AG04449 (cell line): ENCODE measurements at places on chromosomes 1 and 21.

DNA sequence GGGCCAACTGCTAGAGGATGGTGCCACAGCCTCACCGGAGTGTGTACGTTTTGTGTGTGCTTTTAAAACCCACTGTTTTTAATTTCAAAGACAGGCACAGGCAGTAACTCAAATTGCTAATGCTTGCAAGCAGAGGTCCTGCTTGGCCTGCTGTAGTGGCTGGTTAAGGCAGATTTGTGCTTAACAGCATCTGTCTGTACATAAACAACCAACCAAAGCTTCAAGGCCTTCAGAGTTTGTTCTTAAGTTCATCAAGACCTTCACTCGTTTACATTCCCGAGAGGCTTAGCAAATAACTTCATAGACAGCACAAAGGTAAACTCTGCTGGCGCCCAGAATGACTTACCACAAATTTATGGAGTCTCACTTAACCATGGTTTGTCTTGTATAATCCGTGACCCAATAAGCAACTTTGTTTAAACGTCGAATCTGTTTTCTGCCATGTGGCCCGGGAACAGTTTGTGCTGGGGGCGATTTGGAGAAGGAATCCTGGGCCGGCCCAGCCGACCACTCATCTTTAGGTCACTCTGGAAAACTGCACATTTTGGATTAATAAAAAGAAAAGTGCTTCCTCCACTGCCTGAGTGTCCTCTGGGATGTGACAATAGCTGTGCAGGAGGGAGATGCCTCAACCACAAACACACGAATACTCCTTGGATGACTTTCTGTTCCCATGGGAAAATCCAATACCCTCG is 58.1 kb downstream of the CAPZB start:
- no peak for DNase-seq

GRCh38 chr1:110210604-110211495 is 736 bp downstream of the KCNC4 start:
- DNase-seq = no peak

GRCh38 chr1:54310439-54311328 is 95.5 kb downstream of the SSBP3 start:
- DNase-seq = no peak

GRCh38 chr21:16455526-16455925 is 725.7 kb downstream of the USP25 start:
- no peak for DNase-seq

GRCh38 chr1:248045209-248045608 is 1.4 kb upstream of the OR2L3 start:
- DNase-seq = no peak

GRCh38 chr1:50268049-50268448 is 155.2 kb downstream of the DMRTA2 start:
- no peak for DNase-seq

- DNase-seq = no peak
These were observed 127.5 kb upstream of the C1orf174 start for GRCh38 chr1:4027492-4028138.

DNA sequence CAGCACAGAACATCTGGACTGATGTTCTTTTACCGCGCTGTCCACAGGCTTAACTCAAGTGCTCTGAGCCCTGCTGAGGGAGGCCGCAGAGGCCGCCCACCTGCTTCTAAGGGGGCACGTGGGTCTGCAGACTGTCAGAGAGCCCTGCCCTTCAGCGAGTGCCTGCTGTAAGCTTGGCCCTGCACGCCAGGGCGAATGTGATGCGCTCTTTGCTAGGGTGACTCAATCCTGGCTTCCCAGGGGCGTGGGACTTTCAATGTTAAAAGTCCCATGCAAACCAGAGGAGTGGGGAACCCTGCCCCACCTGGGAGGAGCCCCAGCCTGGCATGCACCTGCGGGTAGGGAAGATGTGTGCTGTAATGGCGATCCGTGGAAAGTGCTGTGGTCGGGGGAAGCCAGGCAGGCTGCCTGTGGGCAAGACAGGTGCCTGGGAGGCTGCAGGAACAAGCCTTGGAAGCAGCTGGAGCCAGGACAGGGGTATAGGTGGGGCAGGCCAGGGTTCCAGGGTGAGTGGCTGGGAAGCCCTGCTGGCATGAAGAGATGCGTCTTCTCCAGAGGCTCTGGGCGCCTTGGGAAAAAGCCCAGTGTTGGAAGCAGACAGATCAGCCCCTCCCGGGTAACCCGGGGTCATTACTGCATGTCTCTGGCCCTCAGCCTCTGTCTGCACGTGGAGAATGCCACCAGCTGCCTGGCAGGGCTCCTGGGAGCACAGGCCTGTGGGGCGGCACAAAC is 594 bp upstream of the PANK4 start:
- no peak for DNase-seq

GRCh38 chr1:169360415-169360814 is 7.2 kb downstream of the NME7 start:
- no peak for DNase-seq

DNA sequence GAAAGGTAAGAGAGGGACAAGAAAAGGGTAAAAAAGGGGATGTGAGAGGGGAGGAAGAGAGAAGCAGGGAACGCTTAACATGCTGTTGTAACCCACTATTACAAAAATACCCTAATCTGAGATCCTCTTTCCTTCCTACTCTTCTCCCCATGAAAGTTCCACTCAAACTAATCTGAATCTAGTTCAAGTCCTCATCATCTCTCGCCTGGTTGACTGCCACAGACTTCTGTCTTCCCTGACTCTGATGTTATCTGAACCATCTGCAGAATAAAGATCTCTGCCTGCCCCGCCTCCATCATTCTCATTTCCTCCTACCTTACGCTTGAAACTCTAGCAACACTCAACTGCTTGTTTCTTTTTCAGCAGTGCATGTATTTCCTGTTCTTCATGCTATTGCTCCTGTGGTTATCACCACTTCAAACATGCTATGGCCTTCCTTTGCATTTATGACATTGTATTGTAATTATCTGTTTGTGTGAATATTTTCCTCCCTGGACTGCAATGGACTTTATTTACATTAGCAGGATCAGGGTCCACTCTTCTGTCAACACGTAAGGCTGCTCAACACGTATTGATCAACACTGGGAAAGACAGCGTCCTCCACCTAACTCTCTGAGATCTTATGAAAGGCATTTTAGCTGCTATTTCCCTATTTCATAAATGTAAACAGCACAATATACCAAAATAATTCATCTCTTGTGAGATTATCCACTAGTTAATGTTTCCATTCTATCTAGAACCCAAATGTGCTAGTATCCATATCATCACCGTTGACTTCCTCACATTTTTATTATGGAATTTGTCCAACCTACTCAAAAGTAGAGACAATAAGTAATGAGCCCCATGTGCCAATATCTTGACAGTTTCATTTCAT is 215.5 kb upstream of the USP25 start:
- no peak for DNase-seq

- no peak for DNase-seq
These were observed 123.4 kb downstream of the SIK1 start for GRCh38 chr21:43303275-43304178.

DNA sequence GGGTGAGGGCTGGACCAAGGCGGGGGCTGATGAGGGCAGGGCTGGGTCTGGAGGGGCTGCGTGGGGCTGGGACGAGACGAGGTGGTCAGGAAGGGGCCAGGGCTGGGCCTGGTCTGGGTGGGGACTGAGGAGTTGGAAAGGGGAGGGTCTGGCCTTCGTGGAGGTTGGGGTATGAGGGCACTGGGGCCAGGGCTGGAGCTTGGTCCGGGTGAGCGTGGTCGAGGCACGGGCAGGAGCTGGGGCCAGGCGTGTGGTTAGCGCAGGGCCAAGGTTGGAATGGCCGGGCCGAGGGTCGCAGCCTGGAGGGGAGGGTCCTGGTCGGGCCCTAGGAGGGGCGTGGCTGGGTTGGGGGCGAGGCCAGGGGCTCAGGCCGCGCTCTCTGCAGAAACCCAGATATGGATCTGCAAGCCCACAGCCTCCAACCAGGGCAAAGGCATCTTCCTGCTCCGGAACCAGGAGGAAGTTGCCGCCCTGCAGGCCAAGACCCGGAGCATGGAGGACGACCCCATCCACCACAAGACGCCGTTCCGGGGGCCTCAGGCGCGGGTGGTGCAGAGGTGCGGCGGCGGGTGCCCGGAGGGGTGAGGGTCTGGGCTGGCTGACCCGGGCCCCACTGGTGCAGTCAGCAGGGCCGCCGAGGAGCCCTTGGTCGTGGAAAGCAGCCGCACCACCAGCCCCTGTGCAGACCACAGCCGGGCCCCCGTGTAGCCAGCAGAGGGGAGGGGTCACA is 9.0 kb downstream of the TTLL10 start:
- DNase-seq = no peak

GRCh38 chr1:192707978-192708547 is 72.1 kb downstream of the RGS13 start:
- DNase-seq = no peak

DNA sequence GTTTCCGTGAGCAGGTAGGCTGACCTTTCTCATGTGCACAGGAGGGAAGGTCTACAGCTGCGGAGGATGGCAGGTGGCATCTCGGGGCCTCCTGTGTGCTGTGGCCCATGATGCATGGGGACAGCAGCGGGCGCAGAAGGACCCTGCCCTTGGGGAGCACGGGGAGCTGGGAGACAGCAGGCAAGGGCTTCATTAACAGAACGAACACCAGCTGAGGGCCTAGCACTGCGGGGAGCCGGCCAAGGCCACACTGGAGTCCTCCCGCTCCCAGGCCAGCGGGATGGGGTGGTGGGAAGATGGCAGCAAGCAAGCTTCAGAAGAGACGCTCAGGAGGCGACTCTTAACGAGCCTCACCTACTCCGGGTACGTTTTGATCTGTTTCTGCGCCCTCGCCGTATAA is 66.6 kb downstream of the SCCPDH start:
- DNase-seq = no peak

GRCh38 chr21:33249331-33250002 is 16.7 kb upstream of the IL10RB start:
- no peak for DNase-seq

GRCh38 chr1:199667089-199667488 is 360.4 kb upstream of the NR5A2 start:
- DNase-seq = no peak

DNA sequence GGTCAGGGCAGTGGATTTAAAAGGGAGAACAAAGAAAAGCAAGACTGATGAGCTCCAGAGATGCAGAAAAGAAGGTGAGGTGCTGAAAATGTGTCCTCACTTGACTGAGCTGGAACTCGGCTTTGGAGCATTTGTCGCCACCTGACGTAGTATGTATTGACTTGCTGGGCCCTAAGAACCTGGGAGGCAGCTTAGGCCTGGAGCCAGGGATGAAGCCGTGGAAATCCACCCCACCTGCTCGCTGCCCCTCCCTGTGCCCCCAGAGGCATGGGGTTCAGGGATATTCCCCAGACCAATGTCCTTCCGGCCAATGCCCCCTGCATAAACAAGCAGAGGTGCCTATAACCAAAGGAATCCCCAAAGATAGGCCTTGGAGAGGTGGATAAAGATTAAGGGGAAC is 14.3 kb downstream of the MRAP start:
- no peak for DNase-seq

GRCh38 chr1:36420409-36420808 is 22.7 kb upstream of the LSM10 start:
- DNase-seq = no peak

- DNase-seq = no peak
These were observed 40.3 kb downstream of the GPATCH2 start for GRCh38 chr1:217590598-217590997.

DNA sequence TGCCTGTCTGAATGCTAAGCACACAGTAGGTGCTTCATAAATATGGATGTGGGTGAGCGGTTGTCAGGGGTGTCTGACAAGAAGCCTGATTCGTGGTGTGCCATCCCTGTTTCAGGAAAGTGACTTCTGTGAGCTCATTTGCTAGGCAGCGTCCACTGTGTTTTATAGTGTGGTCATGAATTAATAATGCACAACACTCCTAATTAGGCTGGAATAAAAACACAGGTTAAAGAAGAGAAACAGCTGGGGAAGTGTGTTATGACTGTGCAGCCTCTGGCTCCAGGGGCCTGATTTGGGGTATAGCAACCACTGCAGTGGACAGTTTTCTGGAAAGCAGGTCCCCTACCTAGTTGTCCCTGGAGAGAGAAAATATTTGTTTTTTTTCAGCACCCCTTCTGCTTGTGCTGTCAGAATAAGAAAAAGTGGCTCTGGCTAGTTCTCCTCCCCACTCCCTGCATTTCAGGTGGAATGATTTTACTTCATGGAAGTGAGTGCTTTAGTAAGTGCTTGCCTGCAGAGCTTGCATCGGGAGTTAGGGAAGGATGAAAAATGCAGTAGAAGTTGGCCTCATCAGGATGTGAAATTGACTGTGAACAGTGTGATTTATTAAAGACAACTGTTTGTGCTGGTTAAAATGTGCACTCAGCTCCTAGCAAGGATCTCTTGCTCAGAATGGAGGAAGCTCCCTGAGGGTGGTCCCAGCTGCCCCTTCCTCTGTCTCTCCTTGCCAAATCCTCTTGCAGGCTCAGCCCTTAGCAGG is 333.8 kb downstream of the HHAT start:
- no peak for DNase-seq

DNA sequence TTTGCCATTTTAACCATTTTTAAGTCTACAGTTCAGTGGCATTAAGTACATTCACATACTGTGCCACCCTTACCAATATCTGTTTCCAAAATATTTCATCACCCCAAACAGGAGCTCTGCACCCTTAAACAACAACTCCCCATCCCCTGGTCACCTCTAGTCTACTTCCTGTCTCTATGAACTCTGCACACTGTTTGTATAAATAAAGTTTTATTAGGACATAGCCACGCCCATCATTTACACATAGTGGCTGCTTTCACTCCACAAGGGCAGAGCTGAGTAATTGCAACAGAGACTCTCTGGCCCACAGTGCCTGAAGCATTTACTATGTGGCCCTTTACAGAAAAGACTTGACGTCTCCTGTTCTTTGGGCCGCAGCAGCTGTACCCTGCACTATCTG is 30.1 kb downstream of the KCNAB2 start:
- no peak for DNase-seq

DNA sequence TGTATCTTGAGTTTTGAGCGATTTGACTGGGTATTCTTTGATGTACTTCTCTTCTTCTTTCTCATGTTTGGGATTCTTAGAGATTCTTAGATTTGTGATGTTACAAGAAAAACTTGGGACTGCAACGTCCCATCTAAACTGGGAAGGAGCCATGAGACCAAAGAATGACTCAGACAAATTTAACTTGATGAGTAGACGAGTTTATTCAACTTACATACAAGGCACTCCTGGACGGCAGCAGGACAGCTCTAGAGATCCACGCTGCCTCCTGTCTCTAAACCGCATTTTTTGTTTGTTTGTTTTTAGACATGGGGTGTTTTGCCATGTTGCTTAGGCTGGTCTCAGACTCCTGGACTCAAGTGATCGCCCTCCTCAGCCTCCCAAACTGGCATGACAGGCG is 137.1 kb downstream of the PIK3R3 start:
- no peak for DNase-seq

- DNase-seq = no peak
These were observed 45.8 kb downstream of the NR5A2 start for GRCh38 chr1:200073286-200073637.

DNA sequence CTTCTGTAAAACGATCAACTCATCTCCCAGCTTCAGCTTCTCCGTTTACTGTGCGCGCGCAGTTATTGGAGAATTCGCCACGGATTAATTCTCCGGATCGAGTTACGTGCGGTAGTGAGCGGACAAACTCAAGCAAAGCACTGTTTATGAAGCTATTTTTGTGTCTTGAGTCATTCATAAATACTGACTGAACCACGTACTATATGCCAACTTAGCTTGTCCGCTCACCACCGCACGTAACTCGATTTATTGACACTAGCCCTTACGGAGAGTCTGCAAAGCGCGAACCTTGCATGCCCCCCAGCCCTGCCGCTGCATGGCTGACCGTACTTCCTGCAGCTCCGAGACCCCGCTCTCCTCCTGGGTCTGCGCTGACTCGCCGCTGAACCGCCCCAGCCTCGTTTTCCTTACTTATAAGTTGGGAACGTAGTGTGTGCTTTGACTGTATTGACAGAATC is 773 bp downstream of the CHD1L start:
- peak; percentile 49 for DNase-seq

GRCh38 chr1:203318229-203318517 is 12.9 kb downstream of the BTG2 start:
- DNase-seq = no peak
